ENCODE measurements at places on chromosomes 1 and 21. TPM values are rescaled to one million over a fixed set of nuclear protein-coding genes. Genes with fewer than 3 reads are reported as not detected.

The SLC16A4 gene
- total RNA-seq = 36.8 TPM

The FCAMR gene
- total RNA-seq = not detected

The GJB3 gene
- total RNA-seq = not detected

The BMP8B gene
- total RNA-seq = not detected

The NCF2 gene
- total RNA-seq = 0.74 TPM

The SPATA17 gene
- 1.8 TPM for total RNA-seq

The KRTAP19-3 gene
- not detected for total RNA-seq

The CHAF1B gene
- 0.49 TPM for total RNA-seq

The TMEM61 gene
- total RNA-seq = 0.18 TPM

The TESK2 gene
- 2.0 TPM for total RNA-seq

The RHD gene
- not detected for total RNA-seq

The S100A2 gene
- 3.3 TPM for total RNA-seq

The BCAR3 gene
- 20.6 TPM for total RNA-seq

The SPATA6 gene
- total RNA-seq = 10.5 TPM

The ASAP3 gene
- total RNA-seq = 46.9 TPM

The CYP2J2 gene
- 0.09 TPM for total RNA-seq

The ASTN1 gene
- 0.16 TPM for total RNA-seq

The OR2T2 gene
- total RNA-seq = not detected

The LCE3E gene
- not detected for total RNA-seq

The CENPF gene
- total RNA-seq = 7.5 TPM

The RGSL1 gene
- total RNA-seq = not detected

The GJA5 gene
- total RNA-seq = not detected

The IER5 gene
- total RNA-seq = 12.3 TPM

The LSS gene
- total RNA-seq = 124 TPM

The AIRE gene
- total RNA-seq = not detected

The LRRC38 gene
- total RNA-seq = not detected

The ACKR1 gene
- not detected for total RNA-seq

The TAS1R1 gene
- total RNA-seq = not detected

The UMODL1 gene
- total RNA-seq = not detected

The DPYD gene
- 183 TPM for total RNA-seq

The EFNA3 gene
- total RNA-seq = not detected

The KRTAP12-1 gene
- total RNA-seq = not detected

The PERM1 gene
- 0.57 TPM for total RNA-seq

The ARHGEF10L gene
- 23.9 TPM for total RNA-seq

The AMY2A gene
- not detected for total RNA-seq

The MMP23B gene
- total RNA-seq = 35.2 TPM

The CRP gene
- not detected for total RNA-seq

The POU3F1 gene
- not detected for total RNA-seq

The C1orf210 gene
- not detected for total RNA-seq

The SELE gene
- total RNA-seq = not detected

The UQCRH gene
- total RNA-seq = 603 TPM

The DMRTA2 gene
- total RNA-seq = 0.18 TPM

The LRRC53 gene
- not detected for total RNA-seq

The TBCE gene
- 25.5 TPM for total RNA-seq

The OXCT2 gene
- total RNA-seq = 0.99 TPM

The PMF1 gene
- 44.6 TPM for total RNA-seq

The MEX3A gene
- total RNA-seq = 0.90 TPM

The NBPF14 gene
- total RNA-seq = 12.4 TPM

The NPHS2 gene
- not detected for total RNA-seq

The GPR52 gene
- 2.9 TPM for total RNA-seq
